ENCODE measurements at places on chromosomes 2 and 18.

- DNase-seq, result no peak
Measured at GRCh38 chr2:44392338-44392943, 30.7 kb downstream of the CAMKMT start.

GRCh38 chr2:225510796-225511195 is 111.3 kb downstream of the NYAP2 start:
- DNase-seq, result no peak

DNA sequence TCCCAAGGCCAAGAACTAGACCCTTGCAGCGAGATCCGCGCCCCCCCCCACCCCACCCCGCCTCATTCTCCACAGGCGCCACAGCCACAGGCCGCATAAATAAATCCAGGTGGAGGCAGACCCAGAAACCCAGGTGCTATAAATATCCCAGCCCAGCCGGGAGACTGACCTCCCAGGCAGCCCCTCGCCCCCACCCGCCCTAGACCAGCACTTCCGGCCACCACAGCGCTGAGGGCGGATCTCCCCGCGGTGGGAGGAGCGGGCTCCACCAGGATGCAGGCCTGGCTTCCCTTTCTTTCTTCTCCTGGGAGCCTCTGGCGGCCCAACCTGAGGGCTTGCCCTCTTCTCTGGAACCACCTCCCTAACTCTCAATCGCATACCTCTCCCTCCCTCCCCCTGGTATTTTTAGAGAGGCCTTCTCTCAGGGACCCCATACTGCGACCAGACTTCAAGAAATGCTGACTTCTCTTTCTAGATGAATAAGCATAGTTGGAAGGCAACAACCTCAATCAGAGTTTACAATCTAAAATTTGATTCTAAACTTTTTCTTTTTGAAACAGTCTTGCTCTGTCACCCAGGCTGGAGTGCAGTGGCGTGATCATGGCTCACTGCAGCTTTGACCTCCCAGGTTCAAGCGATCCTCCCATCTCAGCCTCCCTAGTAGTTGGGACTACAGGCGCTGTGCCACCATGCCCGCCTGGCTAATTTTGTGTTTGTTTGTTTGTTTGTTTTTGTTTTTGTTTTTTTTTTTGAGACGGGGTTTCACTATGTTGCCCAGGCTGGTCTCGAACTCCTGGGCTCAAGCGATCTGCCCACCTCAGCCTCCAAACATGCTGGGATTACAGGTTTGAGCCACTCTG is 55.0 kb downstream of the PKDCC start:
- no peak for DNase-seq

DNA sequence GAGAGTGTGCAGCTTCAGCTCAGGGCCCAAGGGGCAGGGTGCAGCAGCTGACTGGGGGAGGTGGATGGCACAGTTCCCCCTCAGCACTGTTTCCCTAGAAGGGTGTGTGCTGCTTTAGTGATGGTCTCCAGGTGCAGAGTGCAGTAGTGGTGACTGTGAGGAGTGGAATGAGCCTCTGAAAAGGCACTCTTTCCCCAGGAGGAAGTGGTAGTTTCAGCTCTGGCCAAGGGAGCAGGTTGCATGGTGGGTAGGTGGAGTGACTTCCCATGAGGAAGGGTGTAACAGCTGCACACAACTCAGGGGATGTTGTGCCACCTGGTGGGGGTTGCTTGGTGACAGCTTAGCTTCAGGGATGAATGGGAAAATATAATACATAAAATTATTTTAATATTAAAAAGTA is 251.5 kb upstream of the NXPH2 start:
- DNase-seq, result no peak

GRCh38 chr2:181959508-181959907 is 26.1 kb upstream of the PPP1R1C start:
- no peak for DNase-seq

- no peak for DNase-seq
Measured at GRCh38 chr18:79332646-79333045, 63.1 kb upstream of the NFATC1 start.

GRCh38 chr2:176986487-176986886 is 226.1 kb upstream of the HNRNPA3 start:
- no peak for DNase-seq

- DNase-seq, result no peak
Measured at GRCh38 chr2:75516378-75517360, 44.1 kb downstream of the EVA1A start.

DNA sequence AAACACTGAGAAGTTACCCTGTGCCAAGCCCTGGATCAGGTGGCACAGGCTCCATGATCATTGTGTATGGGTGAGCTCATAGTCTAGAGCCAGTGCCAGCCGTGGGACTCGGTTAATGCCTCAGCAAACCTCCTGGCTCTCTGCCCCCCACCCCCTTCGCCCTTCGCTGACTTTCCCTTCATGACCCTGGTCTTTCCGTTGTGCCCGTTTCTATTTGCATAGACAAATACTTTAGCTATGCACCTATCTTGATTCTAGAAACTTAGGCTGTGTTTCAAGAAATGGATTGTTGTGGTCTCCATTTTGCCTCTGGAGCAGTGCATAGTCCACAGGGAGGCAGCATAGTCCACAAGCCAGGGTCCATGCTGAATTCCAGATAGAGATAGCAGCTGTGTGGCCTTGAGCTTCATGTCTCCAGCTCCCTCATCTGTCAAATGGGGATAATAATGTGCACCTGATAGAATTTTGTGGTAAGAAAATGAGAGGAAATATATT is 44.8 kb upstream of the KDM3A start:
- peak; percentile 50 for DNase-seq

DNA sequence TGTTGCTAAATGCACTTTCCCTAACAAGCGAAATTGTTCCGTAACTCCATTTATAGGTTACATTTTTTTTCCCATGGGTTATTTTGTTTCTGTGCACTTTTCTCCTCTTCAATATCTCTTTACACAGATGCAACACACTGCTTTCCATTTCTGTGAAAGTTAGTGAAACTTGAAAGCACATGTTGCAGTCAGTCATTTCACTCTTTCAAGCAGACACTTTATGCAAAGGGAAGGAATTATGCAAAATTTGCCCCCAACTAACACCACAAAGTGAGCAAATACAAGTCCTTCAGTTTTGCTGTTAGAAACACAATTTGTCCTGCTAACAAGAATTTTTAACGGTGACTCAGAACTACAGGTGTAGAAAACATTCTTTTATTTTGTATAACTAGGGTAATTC is 124.8 kb downstream of the PTH2R start:
- DNase-seq, result no peak

DNA sequence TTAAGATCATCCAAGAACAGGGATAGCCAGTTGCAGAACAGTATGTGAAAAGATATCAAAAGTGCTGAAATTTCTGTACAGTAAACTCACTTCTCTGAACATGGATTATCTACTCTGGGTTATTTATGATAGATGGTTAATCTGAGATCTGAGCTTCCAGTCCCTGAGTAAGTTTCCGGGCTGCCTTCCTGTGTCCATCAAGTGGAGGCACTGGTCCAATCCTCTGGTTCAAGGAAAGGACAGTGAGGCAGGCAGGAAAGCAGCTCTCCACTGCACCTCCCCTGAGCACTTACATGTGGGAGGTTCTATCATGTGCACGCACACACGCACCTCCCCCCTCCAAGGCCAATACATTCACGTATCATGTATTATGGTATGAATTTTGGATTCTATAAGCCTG is 32.5 kb downstream of the GPR45 start:
- DNase-seq, result no peak

- DNase-seq, result no peak
Measured at GRCh38 chr18:61889541-61889940, 3.3 kb downstream of the RNF152 start.

Measured in esophagus muscularis mucosa (tissue), 4 donors.